ENCODE measurements at places on chromosomes 2 and 18.

- DNase-seq, result no peak
Observed at GRCh38 chr2:7567646-7568045, 650.4 kb downstream of the RNF144A start.

DNA sequence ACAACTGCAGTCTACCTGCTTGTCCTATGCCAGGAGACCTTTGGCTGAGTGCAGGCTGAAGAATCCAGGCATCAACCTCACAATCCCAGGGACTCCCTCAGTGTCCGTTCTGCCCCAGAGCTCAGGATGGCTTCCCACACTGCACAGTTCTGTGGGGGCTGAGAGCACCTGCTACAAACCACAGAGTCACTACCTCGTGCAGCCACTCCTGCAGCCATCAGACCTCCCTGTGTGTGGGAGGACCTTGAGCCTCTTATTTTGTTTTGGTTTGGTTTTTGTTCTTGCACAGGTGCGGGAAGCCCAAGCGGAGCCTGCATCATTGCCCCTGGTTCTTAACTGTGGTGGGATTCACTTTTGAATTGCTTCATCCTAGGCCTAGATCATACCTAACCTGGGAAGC is 31.0 kb downstream of the NAT8 start:
- DNase-seq, result no peak

- no peak for DNase-seq
Observed at GRCh38 chr18:57050310-57050949, 96.5 kb upstream of the BOD1L2 start.

DNA sequence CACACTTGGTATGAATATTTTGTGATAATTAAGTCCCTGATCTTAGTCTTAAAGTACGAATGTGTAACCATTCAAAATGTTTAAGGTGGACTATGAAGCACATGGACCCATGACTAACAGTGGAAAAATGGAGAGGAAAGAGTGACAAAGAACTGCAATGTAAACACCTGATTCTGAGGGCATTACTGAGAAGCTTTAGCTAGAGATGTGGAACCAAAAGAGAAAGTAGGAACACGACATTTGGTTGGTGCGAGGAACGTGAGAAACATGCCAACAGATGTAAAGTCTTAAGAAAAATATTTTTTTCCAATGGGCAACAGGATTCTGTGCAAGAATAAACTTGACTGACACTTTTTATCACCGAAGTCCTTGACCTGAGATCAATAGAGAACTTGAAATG is 1618.6 kb downstream of the DPP10 start:
- DNase-seq, result no peak

DNA sequence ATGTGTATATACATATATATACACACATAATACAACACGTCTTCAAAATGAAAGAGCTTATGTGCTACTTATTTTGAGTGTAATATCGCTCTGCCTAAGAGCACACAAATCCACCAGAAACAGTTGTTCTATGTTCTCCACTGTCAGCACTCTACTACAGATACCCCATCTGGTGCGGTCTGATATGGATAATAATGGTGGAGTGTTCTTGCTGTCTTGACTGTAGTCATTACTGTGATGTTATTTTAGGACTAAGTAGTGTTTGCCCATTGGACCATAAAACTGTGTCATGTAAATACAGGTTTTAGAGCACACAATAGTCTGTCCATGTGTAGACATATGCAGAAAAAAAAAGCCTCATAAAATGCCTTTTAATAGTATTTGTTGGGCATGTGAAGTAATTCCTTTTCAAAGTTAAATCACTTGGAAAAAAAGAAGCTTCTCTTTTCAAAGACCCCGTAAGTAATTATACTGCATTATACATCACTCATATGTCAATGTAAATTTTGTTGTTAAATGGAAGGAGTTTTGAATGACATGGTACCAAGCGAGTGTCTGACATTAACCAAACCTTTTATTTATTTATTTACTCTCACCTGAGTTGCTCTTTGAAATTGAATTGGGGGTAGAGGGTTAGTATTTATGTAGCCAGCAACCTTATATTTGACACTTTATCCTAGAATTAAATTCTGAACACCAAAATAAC is 1249.2 kb upstream of the ZEB2 start:
- no peak for DNase-seq

DNA sequence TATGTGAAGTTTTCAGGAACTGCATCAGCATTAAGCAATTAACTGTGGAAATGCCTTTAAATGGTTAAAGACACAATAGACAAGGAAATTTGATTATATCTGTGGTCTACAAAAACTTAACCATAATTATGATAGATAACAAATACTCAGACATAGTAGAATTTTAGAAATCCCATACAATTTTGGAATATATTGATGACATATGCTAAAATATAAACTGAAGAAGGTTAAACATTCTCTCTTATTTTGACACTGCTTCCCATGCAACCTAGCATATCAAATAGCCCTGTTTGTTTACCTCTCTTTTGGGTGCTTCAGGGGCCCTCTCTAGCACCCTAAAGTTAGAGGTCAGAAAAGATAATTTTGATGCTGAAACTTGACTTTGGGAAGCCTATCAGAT is 1274.8 kb upstream of the SLC39A10 start:
- no peak for DNase-seq

DNA sequence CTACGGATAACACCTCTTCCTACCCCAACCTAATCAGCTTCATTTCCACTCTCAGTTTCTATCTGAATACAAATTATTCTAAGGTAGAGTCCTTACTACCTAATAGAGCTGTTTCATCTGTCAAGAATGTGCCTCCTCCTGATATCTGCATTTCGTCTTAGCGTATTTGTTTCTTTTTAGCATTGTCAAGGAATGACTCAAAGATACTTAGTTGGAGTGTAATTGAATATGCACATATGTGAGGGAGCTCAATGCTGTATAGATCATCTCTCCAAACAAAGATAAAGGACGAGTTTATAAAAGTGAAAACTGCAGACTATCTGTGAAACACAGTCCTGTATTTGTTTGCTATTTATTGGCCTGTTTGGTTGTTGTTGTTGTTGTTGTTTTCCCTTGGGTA is 2059.4 kb upstream of the CELF4 start:
- no peak for DNase-seq

Measured in NCI-H1930 (cell line).